ENCODE measurements at places on chromosomes 4 and X.

GRCh38 chr4:147725673-147726072 is 6.2 kb upstream of the ARHGAP10 start:
- no peak for DNase-seq

- no peak for DNase-seq
Measured at GRCh38 chr4:72858328-72858727, 211.2 kb downstream of the COX18 start.

DNA sequence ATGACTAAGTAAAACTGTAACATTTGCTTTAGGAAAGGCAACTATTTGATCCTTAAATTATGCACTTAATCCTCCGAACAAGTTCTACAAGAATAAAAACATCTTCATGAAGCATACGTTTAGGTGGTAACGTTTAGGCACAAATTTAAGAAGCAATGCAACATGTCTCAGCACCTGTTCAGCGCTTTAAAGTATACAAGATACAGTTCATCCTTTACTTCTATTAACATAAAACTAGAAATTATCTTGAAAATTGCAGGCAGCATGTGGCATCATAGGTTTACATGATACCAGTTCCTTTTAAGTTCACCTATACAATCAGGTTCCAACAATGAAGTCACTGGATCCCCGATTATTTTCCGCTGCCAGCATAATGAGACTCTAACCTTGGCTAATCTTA is 1.5 kb downstream of the PLA2G12A start:
- no peak for DNase-seq

- no peak for DNase-seq
Measured at GRCh38 chr4:152778656-152779512, 646 bp downstream of the TIGD4 start.

DNA sequence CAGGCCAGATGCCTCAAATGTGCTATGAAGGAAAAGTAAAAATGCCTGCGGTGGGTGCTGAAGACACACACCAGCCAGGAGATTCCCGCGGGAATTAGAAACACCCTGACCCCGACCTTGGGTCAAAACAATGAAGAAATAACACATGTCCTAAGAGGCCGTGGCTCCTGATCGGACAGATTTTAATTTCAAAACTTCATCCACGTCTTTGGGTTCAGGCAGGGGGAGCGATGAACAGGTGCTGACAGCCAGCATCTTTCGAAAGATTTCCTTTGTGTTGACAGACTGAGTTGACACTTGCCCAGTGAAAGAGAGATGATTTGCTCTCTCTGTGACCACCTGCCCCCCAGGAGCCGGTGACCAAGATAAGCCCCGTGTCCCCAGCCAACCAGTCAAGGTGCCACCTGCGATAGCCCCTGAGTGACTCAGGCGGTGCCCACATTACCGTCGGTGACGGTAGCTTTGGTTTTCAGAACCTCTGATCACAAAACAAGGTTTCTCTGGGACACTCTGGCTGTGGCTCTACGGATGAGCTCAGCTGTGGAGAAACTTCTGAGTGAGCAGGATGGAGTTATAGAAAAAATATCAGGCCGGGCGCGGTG is 11.0 kb upstream of the IL3RA start:
- DNase-seq: peak; percentile 38

GRCh38 chrX:18906286-18906685 is 77.6 kb downstream of the PHKA2 start:
- no peak for DNase-seq

DNA sequence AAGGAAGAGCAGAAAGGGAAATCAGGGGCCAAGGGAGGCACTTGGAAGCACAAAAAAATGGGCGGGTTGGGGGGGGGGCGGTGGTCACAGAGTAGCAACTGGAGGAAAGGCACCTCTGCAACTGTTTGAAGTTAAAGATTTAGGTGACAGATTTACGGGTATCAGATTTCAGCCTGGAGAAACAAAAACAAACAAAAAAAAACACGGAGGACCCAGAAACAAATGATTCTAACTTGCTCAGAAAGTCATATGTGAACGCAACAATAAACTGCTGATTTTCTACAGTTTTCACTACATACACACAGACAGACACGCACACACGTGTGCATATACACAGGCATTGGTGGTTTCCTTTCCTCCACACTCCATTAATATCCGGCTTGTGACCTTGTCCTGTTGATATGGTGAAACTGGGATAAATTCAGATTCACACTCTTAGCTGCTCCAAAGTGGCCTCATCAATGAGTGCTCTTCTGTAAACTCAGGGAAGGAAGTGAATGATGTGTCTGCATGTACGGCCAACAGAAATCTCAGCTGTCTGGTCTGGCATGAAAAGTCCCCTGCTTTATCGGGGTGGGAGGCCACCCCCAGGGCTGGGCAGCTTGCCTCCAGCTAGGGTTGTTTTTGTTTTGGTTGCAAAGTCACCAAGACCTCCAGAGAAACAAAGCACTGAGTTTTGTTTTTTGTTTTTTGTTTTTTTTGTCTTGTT is 54.3 kb downstream of the CHST7 start:
- DNase-seq: no peak

GRCh38 chr4:109233570-109233969 is 68.9 kb downstream of the COL25A1 start:
- no peak for DNase-seq

GRCh38 chrX:102739657-102740056 is 19.1 kb downstream of the GPRASP3 start:
- no peak for DNase-seq

DNA sequence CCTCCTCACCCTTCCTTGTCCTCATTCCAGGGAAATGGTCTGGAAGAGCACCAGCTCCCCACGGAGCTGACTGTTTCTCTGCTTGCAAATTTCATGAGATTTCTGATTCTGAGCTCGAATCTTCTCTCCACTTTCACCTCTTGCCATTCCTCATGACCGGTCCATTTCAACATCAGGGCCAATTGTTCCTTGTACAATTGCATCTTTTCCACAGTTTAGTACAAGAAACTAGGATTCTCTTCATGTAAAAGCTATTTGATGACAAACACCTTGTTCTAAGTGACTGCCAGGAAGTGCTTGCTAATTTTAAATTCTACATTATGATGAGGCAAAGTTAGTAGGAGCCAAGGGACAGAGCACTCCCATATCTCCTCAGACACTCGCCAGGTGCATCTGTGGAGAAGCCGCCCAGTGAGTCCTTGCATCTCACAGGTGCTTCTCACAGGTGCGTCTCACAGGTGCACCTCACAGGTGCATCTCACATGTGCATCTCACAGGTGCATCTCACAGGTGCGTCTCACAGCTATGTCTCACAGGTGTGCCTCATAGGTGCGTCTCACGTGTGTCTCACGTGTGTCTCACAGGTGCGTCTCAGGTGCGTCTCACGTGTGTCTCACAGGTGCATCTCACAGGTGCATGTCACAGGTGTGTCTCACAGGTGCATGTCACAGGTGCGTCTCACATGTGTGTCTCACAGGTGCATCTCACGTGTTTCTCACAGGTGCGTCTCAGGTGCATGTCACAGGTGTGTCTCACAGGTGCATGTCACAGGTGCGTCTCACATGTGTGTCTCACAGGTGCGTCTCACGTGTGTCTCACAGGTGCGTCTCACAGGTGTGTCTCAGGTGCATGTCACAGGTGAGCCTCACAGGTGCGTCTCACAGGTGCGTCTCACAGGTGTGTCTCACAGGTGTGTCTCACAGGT is 3.0 kb upstream of the PDE6B start:
- DNase-seq: no peak

GRCh38 chr4:127421437-127421836 is 211.3 kb upstream of the INTU start:
- DNase-seq: no peak

DNA sequence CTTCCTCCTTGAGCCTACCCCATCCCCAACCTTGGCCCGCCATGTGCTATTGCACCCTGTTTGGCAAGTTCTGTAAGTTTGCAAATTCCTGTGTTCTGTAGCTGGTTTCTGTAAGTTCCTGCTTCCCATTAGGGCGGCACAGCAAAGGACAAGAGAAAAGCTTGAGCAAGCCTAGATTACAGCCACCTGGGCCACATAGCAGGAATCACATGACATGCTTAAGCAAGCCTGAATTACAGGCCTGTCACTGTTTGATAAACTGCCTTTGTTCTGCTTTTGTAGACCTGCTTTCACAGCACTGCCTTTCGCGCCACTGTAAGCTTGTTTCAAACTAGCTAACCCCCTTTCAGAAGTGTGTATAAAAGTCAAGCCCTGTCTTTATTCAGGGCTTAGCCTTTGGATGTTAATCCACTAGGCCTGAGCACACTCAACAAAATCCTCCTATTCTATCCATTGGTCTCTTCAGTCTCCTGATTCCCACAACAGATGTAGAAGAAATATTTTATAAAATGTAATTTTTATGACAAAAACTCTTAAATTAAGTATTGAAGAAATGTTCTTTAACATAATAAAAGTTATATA is 906.8 kb upstream of the NDST4 start:
- DNase-seq: no peak

- DNase-seq: no peak
Measured at GRCh38 chrX:149312988-149313387, 192.1 kb downstream of the IDS start.

GRCh38 chr4:177441061-177441802 is 1.0 kb downstream of the AGA start:
- DNase-seq: peak; percentile 40

DNA sequence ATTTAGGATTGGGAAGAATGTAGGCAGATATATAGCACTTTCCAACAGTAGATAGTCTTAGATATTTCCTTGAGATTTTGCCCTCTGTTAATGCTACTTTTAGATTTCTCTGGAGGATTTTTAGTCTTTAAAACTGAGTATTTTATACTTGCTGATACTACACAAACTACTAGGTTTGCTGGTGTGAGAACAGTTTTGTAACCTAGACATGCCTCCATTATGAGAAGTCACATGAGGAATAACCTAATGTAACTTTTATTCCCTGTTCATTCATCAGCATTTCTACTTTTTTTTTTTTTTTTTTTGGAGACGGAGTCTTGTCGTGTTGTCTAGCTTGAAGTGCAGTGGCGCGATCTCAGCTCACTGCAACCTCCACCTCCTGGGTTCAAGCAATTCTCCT is 137.2 kb downstream of the RAPGEF2 start:
- DNase-seq: no peak

- no peak for DNase-seq
Measured at GRCh38 chr4:83605744-83606172, 69.8 kb downstream of the GPAT3 start.

GRCh38 chr4:36348403-36348938 is 67.1 kb downstream of the DTHD1 start:
- no peak for DNase-seq

GRCh38 chrX:20789103-20789502 is 522.4 kb upstream of the RPS6KA3 start:
- DNase-seq: no peak

GRCh38 chr4:52915191-52915590 is 53.1 kb downstream of the RASL11B start:
- DNase-seq: no peak

DNA sequence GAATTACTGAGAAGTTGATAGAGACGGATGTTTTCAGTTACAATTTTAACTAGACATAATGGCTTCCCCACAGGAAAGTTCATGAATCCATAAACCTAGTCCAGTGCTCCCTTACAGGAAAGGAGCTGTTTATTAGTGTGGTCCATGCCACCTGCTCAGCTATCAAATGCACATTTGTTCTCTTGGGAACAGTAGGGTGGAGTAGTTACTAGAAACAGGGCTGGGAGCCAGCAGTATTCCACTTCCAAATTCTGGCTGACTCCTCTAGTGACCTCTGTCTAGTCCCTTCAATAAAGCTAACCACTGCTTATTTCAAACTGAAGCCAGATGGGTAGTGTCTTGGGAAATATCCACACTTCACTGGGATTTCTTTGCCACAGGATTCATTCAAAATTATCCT is 88.4 kb upstream of the TLL1 start:
- no peak for DNase-seq

DNA sequence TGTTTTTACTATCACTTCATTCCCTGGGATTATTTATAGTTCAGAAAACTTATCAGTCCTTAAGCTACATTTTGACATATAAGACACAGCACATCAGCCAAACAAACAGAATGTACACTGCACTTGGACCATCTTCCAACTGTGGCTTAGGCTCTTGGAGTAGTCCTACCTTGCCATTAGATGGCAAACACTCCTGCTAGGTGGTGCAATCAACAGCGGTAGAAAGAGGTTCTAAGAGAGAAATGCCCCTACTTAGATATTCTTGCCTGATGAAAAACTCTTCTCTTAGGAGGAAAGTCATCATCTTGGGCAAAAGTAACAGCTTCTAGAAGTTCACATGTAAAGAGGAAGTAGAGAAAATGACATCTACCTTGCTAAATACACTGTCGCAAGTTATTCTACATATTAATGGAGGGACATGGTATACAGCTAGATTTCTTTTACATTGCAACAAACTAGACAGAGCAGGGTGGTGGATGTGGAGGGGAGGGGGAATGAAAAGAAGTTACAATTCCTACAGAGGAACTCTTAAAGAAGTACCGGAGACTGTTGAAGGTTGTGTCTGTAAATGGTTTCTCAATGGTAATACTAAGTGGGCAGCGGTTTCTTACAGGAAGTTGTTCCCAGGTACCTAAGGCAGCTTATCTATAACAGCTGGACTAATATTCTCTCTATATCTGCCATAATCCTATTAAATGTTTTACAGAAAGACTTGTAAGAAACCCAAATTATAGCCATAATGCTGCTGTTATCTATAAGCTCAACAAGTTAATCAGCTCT is 8.1 kb upstream of the STPG2 start:
- DNase-seq: no peak

- no peak for DNase-seq
Measured at GRCh38 chr4:57435300-57435699, 325.1 kb upstream of the IGFBP7 start.

DNA sequence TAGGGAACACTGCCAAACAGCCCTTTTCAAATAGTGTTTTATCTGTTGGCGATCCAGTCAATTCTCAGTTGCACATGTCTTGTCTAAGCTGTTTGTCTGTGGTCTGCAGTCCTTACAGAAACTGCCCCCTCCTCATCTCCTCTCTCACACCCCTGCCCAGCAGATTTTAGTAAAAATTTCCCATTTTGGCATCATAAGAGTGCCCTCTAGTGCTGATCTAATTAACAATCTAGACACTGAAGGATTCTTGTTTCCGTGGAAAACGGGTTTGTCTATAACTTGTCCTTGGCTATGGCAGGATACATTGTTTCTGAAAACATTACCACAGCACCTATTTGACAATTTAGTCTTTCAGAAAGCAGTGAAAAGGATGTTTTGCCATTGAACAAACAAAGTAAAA is 227.2 kb upstream of the MBNL3 start:
- no peak for DNase-seq

DNA sequence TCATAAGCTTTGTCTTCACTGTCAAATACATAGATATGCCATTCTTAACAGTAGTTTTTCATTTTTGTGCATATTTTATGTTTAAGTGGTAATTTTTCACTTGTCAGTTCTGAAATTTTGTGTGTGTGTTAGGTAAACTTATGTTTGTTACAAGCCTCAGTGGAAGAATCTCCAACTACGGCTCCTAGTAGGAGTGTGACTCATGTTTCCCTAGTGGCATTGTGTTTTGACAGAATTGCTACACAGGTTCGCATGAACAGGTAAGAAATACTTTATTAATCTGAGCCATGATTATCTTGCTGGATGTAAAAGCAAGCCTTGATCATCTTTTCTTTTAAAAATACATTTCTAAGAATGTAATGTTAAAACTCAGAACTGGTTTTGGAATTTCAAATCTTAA is 94.4 kb downstream of the BLTP1 start:
- no peak for DNase-seq

GRCh38 chrX:115650916-115651315 is 89.9 kb downstream of the PLS3 start:
- no peak for DNase-seq

All from CD4-positive, alpha-beta T cell treated with Interleukin-15 for 1 hour (primary cell).